ENCODE measurements at places on chromosomes 16 and 17.

DNA sequence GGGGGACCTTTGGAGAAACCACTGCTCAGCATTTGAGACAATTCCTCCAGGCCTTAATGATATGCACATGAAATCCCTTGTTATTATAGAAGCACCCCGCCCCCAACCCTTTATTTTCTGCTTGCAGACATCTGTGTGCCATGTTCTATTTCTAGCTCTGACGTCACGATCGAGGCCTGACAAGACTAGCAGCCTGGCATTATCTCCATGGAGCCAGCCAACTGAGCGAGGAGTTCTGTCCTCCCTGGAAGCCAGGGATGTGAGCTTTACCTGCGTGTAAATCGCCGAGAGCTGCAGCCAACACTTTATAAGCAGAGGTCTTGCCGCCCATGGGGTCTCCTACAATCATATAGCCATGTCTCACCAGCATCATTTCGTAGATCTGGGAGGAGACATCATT lies 116.9 kb downstream of the DNAH3 start:
- DNase-seq, result no peak

- peak; percentile 53 for DNase-seq
These were observed 160.0 kb upstream of the TNRC6C start for GRCh38 chr17:77798481-77798880.

GRCh38 chr17:61363601-61364462 lies 35.8 kb upstream of the TBX2 start:
- DNase-seq, result no peak

DNA sequence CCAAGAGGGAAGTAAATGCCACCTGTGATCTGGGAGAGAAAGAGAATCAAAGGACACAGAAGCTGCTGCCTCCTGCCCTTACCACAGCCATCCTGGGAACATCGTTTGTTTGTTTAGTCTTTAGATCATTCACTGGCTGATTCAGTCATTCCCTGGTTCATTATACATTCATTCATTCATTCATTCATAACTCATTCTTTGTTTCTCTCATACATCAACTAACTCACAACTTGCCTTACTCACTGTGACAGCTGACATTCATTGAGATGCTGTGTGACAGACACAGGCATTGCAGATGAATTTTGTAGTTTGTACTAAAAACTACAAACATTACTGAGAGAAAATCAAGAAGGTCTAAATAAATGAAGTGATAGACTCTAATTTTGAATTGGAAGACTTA lies 291.0 kb upstream of the TNRC6C start:
- no peak for DNase-seq

Data from posterior vena cava (tissue), 2 donors.